ENCODE measurements at places on chromosomes 7 and 10. TPM values are rescaled to one million over a fixed set of nuclear protein-coding genes. Genes with fewer than 3 reads are reported as not detected.

Gene CRPPA
- 0.93 TPM for total RNA-seq

Gene CRYGN
- total RNA-seq: not detected

Gene MBL2
- total RNA-seq: not detected

Gene GPR85
- total RNA-seq: not detected

Gene OR2A1
- total RNA-seq: not detected

Gene GARIN1A
- total RNA-seq: 1.8 TPM

Gene TMEM236
- 0.30 TPM for total RNA-seq

Gene GNGT1
- not detected for total RNA-seq

Gene ZNF775
- total RNA-seq: 3.2 TPM

Gene CREB5
- not detected for total RNA-seq

Gene KIAA1217
- total RNA-seq: 2.6 TPM

Gene NUDT5
- total RNA-seq: 99.1 TPM

Gene CCL26
- total RNA-seq: not detected

Gene SPDYE1
- not detected for total RNA-seq

Gene LAMB1
- total RNA-seq: not detected

Gene ATG9B
- 2.9 TPM for total RNA-seq

Gene RAB11FIP2
- total RNA-seq: 9.4 TPM

Gene AKR1B15
- not detected for total RNA-seq

Gene TAS2R5
- 2.4 TPM for total RNA-seq

Gene ANKRD61
- total RNA-seq: 0.26 TPM
